ENCODE measurements at places on chromosomes 4 and X.

GRCh38 chr4:13289391-13289790 is 194.7 kb downstream of the RAB28 start:
- no peak for DNase-seq

DNA sequence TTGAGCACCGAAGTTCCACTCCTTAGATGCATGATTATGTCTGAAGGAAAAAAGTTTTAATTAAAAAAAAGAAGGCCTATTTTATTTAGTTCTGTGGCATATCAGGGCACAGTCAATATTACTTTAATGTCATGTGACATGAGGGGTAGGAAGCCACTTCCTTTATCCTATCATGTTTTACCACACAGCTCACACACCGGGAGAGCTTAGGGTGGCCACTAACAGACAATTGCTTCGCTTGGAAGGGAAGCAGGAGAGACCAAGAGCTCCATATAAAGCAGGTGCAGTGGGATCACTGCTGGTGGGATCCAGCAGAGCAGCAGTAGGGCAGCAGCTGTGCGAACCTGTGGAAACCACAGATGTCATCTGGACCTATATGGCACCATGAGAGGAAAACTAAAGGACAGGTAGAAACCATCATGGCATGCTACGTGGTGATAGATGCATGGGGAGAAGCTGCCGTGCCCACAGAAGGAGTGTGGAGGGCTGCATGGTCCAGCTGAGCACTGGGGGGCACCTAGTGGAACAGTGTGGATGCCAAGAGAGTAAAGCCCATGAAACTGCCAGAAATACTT is 52.0 kb downstream of the DTHD1 start:
- no peak for DNase-seq

DNA sequence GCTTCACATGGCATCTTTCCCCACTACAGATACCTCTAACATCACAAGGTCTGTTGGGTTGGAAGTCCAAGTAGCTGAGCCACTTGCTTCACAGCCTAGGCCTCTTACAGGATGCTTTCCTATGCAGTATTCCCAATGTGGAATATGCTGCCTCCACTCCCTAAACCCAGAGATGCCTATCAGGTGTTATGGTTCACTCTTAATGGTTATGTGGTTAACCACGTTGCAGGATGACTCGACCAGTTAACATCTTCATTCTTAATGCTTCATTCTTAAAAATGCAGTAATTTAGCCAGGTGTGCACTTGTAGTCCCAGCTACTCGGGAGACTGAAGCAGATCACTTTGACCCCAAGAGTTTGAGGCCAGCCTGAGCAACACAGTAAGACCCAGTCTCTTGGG is 24.2 kb downstream of the HAUS3 start:
- DNase-seq, result no peak

GRCh38 chrX:69236641-69237040 is 71.4 kb upstream of the PJA1 start:
- no peak for DNase-seq
